Activated CD8-positive, alpha-beta T cell treated with anti-CD3 and anti-CD28 coated beads for 36 hours (primary cell): ENCODE measurements at places on chromosomes 4 and X. TPM values are rescaled to one million over a fixed set of nuclear protein-coding genes. Genes with fewer than 3 reads are reported as not detected.

Gene GAR1
- total RNA-seq = 42.1 TPM

Gene ETDA
- not detected for total RNA-seq

Gene RAI2
- 0.20 TPM for total RNA-seq

Gene ARR3
- not detected for total RNA-seq

Gene SPARCL1
- total RNA-seq = not detected

Gene GUCY1A1
- 0.09 TPM for total RNA-seq

DNA sequence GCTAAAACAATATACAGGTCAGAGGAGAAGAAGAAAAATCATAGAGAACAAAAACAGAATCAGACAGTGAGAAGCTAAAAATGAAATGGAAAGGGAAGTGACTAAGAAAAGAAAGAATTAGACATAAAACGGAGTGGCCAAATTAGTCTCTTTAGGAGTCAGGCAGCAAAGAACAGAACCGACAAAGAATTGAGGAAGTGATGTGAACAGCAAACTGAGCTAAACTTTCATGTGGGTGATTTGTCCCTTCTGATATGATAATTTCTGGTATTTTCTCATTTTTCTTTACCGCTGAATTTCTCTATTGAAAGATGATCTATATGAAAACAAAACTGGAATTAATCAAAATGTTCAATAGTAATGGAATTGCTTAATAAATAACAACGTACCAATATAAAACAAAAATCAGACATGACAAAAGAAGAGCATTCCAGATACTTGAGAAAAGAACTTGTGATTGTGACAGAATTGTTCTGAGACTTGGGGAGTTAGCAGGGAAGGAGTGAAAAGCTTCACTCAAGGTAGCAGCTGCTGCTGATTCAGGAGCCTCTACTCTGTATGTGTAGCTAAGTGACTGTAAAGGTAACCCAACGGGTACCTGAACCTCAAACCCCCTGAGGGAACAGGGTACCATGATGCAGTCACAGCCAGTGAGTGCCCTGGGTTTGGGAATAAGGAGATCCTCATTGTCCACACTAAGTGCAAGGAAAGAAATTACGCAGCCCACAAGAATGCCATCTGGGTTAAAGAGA, 8.8 kb downstream of the TAPT1 start:
- peaks cover 71% of the 10 kb centered on the region for H3K4me1 ChIP-seq
- no peaks in the 10 kb centered on the region for H3K27me3 ChIP-seq

GRCh38 chrX:39893417-39894338, 204.1 kb downstream of the BCOR start:
- peaks cover 15% of the 10 kb centered on the region for H3K4me1 ChIP-seq
- H3K27me3 ChIP-seq = peaks cover 3% of the 10 kb centered on the region
- no peaks in the 10 kb centered on the region for H3K36me3 ChIP-seq
- H3K4me3 ChIP-seq = no peak overlapping the region
- H3K27ac ChIP-seq = no peak overlapping the region
